WTC11 (cell line): ENCODE measurements at places on chromosomes 1 and 21. TPM values are rescaled to one million over a fixed set of nuclear protein-coding genes. Genes with fewer than 3 reads are reported as not detected.

- H3K27ac ChIP-seq: peak overlapping the region; percentile 68; the same call in 1 of the 2 replicates
- no peaks in the 10 kb centered on the region for H3K27me3 ChIP-seq
- DNase-seq: no peak
- H3K4me3 ChIP-seq: no peak overlapping the region
Measured at GRCh38 chr21:42317341-42317741, 2.1 kb upstream of the TFF3 start.

DNA sequence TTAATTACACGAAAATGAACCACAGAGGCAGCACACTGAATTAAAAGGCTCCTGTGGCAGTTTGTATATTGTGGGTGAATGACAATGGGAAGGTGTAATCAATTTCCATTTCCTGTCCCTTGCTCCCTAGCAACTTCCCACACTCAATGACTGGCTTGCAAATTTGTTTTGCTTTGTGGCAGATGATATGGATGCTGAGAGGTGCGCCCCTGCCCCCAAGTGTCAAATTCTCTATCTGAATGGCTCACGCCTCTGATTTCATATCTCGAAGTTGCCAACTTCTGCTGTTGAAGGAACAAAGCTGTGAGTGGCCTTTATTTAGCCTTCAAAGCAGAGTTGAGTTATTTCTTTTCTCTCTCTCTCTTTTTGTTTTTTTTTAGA is 86.0 kb downstream of the FOXD2 start:
- no peak overlapping the region for H3K27ac ChIP-seq
- no peak overlapping the region for H3K4me3 ChIP-seq
- H3K27me3 ChIP-seq: peaks cover 31% of the 10 kb centered on the region
- no peaks in the 10 kb centered on the region for H3K36me3 ChIP-seq
- no peak for DNase-seq

DNA sequence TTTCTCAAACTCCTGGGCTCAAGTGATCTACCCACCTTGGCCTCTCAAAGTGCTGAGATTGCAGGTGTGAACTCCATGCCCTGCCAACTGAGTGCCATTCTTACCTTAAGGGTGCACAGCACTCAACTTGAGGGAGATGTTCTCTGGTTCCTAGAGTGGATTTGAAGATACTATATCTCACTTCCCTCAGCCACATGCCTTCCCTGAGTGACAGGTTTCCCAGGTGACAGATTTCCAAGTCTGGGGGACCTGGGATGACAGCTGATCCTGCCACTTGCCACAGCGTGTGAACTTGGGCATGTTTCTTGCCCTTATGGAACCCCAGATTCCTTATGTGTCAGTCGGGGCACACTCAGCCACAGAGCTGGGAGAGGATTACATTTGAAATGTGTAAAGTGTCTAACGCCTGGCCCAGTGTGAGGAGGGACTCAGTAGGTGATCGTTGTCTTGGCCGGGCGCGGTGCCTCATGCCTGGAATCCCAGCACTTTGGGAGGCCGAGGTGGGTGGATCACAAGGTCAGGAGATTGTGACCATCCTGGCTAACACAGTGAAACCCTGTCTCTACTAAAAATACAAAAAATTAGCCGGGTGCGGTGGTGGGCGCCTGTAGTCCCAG is 29.6 kb upstream of the BTG2 start:
- H3K36me3 ChIP-seq: no peaks in the 10 kb centered on the region
- no peak overlapping the region for H3K27ac ChIP-seq
- no peak overlapping the region for H3K4me3 ChIP-seq

- peak overlapping the region; percentile 100 for H3K27ac ChIP-seq
- peak overlapping the region; percentile 94 for H3K4me3 ChIP-seq
- H3K4me1 ChIP-seq: peaks cover 9% of the 10 kb centered on the region
- peaks cover 34% of the 10 kb centered on the region for H3K36me3 ChIP-seq
- H3K27me3 ChIP-seq: peaks cover 3% of the 10 kb centered on the region; the same call in 1 of the 2 replicates
- DNase-seq: no peak
Measured at GRCh38 chr1:39026866-39027507, 837 bp downstream of the NDUFS5 start.

DNA sequence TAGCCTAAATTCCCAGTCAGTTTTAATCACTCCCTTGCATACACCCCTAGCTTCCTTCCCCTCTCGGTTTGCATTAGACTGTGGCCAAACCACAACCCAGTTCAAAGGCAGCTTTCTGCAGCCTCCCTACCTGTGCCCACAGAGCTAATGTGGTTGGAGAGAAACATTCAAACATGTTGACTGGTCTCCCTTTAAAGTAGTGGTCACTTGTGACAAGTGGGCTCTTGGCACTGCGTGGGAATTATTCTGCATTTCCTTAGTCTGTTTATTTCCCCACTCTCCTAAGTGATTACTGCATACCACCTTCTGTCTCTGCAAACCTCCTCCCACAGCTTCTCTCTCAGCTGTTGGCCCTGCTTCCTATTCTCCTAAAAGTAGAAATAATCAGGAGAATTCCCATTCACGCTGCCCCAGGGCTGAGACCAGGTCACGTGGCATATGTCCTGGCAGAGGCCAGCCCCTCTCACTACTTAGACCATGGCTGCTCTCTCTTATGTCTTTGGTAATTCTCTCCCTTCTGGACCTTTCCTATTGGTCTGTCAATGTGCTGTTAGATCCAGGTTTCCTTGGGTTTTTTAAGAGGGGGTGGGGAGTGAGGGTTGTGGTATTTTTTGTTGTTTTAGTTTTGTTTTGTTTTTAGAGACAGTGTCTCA is 38.4 kb upstream of the CD101 start:
- no peak overlapping the region for H3K27ac ChIP-seq
- H3K4me1 ChIP-seq: no peaks in the 10 kb centered on the region
- H3K4me3 ChIP-seq: no peak overlapping the region
- DNase-seq: no peak
- H3K27me3 ChIP-seq: no peaks in the 10 kb centered on the region

The SLFNL1 gene
- total RNA-seq: 0.05 TPM in 1 of 3 replicates, not detected in the others
